ENCODE measurements at places on chromosomes 1 and 21.

DNA sequence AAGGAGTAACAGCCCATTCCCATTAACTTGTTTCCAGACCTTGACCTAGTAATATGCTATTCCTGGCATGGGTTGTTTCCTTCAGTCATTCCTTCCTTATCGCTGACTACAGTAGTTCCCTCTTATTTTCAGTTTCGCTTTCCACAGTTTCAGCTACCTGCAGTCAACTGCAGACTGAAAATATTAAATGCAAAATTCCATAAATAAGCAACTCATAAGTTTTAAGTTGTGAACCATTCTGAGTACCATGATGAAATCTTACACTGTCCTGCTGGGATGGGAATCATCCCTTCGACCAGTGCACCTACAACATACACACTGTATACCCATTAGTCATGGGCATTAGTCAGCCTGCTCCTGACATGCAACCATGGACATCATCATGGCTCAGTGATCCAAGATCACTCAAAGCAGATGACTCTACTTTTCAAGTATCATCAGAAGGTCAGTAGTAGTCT lies 66.7 kb downstream of the CCDC30 start:
- DNase-seq: no peak

- DNase-seq: no peak
Observed at GRCh38 chr1:15326691-15327588, 79.9 kb downstream of the FHAD1 start.

DNA sequence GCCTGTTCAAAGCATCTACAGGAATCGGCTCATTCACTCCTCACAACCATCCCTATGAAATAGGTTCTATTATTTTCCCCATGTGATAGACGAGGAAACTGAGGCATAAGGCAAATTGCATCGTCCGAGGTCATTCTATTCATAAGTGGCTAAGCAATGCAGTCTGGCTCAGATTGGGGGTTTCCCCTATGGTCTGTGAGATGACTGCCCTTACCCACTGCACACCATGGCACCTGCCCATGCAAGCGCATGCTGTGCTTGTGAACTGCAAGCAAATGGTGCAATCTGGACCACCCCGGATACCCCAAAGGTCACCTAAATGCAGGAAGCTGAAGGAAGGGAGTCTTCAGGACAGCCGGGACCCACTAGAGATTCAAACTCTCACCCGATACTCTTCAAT lies 123.4 kb upstream of the SOD1 start:
- no peak for DNase-seq

DNA sequence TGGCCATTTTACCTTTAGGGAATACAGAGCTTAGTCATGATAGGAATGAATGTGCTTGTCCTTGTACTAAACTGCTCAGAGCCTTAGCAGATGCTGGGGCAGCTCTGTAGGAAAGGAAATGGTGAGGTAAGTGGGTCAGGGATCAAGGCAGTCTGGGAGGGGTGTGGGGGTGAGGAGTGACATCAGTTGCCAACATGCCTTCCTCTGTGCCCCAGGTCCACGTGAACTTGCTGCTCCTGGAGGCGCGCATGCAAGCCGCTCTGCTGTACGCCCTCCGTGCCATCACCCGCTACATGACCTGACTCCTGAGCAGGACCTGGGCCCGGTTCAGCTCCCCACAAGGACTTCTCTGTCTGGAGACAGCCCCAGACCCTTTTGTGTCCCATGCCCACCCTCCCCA lies 21.2 kb downstream of the SESN2 start:
- DNase-seq: no peak
